ENCODE measurements at places on chromosomes 16 and 17. TPM values are rescaled to one million over a fixed set of nuclear protein-coding genes. Genes with fewer than 3 reads are reported as not detected.

DNA sequence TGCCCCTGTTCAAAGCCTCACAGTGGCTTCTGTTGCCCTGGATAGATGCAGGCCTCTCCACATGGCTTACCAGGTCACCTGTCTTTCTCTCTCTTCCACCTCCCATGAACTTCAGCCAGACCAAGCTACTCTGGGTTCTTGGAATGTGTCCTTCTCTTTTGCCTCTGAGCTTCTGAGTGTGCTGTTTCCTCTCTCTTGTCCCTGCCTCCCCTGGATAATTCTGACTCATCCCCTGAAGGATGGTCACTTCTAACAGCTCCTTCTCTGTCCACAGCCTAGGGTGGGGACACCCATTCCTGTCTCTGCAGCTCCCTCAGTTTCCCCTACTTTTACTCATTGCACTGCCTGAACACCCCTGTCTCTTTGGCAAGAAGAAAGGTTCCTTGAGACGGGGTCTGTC, 2.9 kb downstream of the GUCY2D start:
- DNase-seq: no peak

GRCh38 chr17:62738281-62738680, 69.8 kb downstream of the MARCHF10 start:
- no peak for DNase-seq

- peak; percentile 66 for DNase-seq
Measured at GRCh38 chr16:58515125-58515870, at the start of gene SETD6. TSS of gene SETD6 (plus strand) at chr16:58515517. CDS start at chr16:58515538, 21 bp downstream.

DNA sequence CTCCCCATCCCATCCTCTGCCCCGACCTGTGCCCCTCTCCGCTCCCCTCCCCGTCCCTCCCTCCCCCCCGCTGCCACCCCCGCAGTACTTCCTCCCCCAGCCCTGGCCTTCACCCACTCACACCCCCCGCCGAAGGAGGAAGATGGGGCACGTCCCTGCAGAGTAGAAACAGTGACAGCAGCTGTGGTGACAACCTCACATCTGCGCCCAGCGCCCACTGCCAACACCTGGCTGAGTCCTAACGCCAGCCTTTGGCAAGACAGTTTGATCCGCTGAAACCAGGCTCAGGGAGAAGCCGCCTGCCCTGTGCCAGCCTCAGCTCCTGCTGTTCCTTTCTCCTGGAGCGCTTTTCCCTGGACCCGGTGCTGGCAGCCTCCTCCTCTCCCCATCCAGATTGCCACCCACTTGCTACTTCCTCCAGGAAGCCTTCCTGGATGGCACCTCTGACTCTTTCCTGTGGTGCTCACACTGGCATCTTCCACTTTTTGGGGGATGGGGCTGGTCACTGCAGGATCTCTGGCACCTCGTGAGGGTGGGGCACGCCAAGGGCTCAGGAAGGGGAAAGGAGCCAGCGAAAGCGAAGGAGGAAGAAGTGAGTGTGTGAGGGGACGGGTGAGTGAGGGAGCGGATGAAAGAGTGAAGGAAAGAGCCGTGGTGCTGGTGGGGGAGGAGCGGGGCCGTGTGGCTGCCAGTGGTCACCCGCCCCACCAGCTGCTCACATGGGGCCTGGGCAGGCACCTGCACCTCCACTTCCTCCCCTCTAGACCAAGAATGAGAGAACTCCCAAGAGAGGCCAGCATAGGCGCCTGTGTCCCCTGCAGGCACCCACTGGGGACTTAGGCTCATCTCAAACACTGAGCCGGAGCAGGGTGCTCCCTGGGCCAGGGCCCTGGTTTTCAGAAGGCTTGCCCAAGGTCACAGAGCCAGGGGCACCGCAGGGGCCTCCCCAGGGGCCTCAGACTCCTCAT, 27.0 kb downstream of the ZFPM1 start:
- DNase-seq: no peak

DNA sequence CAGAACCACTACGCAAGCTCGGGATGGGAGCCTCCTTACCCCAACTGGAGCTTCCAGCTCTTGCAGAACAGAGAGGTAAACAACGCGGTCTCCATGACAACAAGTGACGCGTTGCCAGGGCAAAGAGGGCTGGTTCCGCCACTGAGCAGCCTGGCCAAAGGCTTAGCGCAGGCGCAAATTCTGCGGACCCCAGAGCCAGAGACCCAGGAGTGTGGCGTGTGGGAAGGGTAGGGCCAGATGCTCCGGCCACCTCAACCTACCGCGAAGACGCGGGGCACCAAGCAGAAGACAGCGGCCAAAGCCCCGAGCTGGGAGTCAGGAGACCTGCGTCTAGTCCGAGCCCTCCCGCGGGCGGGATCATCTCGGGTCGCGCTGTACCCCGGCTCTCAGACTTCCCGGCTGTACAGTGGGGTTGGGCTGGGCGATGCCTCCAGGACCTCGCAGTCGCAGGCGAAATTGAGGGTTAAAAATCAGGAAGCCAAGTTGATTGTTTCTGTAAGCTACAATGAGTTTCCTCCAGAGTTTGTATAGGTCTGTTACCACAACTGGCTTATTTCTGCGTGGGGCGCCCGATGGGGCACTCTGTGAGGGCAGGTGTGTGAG, at the start of gene TEKT1:
Gene TEKT1, minus strand, starts transcription at position 69 of the 603 bp plus-strand sequence. CDS start 1,353 bp downstream, outside the sequence.
- peak; percentile 60 for DNase-seq

DNA sequence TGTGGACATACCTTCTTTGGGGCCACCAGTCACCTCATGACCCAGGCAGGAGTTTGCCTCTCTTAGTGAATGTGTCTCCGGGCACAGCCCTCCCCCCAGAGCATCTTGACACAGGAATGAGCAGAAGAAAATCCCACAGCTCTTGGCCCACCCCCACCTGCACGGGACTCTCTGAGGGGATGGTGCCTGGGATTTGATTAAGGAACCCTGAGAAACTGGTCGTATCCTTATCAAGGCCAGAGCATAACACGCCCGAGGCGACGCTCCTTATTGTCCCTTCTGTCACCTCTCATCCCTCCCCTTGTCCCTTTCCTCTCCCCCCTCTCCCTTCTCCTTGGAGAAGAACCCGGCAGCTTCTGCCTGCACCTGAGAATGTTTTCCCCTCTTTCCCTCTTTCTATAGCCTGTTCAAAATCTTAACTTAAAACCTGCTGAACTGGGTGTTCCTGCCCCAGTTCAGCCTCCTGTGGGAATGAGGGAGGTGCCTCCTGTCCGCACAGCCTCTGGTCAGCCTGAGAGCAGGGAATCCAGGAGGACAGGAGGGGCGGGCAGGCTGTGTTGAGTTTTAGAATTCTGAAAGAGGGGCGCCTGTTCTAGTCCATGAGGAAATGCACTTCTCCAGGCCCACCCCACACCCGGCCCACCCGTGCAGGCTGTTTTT, 140.7 kb upstream of the PLCG2 start:
- DNase-seq: no peak

- no peak for DNase-seq
Measured at GRCh38 chr17:9403257-9403656, 172.4 kb downstream of the STX8 start.

DNA sequence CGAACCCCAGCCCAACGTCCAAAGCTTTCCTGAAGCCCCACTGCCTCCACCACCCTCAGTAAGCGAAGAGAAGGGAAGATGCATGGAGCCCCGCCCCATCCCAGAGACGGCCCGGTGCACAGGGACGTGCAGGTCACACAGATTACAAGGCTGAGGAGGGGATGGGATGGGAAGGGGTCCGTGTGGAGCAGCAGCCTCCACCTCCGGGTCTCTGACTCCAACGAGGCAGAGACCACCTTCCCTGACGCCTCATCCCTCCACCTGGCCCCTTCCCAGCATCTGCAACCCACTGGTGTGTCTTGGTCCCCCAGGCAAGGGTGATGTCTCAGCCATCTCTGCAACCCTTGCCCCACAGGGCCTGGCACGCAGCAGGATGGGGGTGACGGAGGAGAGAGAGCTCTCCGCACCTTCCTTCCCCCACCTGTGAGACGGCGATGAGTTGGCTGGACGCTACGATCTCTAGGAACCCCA, 58.5 kb downstream of the TBC1D16 start:
- DNase-seq: no peak

GRCh38 chr17:6596941-6597340, 40.6 kb upstream of the PITPNM3 start:
- DNase-seq: no peak

- DNase-seq: peak; percentile 35
Measured at GRCh38 chr16:566475-567372, at the start of gene NHLRC4. TSS of gene NHLRC4 (plus strand) at chr16:567005. CDS start at chr16:568048, 1,043 bp downstream.

DNA sequence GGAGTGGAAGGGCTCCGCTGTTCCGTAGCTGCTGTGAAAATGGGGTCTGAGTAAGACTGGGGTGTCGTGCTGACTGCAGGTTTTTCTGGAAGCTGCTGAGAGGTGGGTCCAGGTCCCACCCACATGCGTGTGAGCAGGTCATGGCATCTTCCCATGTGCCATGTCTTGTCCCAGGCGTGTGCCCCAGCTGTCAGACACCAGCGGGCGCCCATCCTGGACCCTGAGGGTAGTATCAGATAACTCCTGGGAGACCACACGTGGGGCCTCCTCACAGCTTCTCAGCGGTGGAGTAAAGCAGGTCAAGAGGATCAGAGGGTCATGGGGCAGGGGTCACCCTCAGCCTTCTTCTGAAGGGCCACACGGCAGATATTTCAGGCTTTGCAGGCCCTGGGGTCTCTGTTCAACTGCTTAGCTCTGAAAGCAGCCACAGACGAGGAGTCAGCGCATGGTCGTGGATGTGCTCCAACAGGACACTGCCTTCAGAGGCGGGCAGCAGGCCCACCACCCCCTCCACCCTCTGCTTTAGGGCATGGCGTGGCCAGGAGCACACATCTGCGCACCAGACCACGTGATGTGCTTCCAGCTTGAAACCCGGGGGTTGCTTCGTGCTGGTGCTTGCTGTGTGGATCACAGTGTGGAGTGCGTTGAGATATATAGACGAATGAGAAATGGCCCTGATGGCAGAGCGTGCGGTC, 68.7 kb downstream of the BANP start:
- DNase-seq: no peak

Gene UMOD
- total RNA-seq: not detected

Gene RASL10B
- total RNA-seq: 63.8 TPM

Gene ALOXE3
- not detected for total RNA-seq

Gene MAP2K3
- total RNA-seq: 47.0 TPM

Gene SNN
- 25.9 TPM for total RNA-seq

Gene SMIM5
- total RNA-seq: 0.31 TPM
